D721Med (cell line): ENCODE measurements at places on chromosomes 2 and 18.

GRCh38 chr2:63843791-63844190, 2.1 kb downstream of the UGP2 start:
- DNase-seq = no peak

DNA sequence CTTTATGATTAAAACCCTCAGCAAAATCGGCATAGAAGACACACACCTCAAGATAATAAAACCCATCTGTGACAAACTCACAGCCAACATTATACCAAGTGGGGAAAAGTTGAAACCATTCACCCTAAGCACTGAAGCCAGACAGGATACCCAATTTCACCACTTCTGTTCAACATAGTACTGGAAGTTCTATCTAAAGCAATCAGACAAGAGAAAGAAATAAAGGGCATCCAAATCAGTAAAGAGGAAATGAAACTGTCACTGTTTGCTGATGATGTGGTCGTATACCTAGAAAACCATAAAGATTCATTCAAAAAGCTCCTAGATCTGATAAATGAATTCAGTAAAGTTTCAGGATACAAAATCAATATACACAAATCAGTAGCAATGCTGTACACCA, 16.4 kb upstream of the RPRD1A start:
- DNase-seq = no peak

DNA sequence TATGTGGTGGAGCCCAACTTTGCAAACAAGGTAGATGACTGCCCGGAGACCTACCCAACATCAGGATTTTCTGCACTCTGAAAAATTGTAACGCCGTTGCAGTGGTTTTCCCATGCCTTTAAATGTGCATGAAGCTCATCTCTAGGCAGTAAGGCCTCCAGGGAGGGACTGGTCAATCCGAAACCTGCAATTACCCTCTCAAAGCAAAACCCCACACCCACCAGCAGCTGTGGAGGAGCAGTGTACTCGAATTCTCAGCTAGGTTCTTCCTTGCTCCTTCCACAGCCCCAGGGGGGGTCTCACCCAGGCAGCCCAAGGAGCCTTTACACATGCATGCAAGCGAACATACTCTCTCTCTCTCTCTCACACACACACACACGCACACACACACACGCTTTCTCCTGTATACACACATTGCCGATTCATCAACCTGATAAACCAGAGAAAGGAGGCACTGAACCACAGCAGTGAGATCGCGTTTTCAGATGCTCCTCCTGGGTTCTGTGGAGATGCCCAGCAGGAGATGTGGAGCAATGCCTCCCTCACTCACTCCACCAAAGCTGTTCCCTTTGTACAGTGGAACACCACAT, 109.2 kb downstream of the VIT start:
- no peak for DNase-seq

DNA sequence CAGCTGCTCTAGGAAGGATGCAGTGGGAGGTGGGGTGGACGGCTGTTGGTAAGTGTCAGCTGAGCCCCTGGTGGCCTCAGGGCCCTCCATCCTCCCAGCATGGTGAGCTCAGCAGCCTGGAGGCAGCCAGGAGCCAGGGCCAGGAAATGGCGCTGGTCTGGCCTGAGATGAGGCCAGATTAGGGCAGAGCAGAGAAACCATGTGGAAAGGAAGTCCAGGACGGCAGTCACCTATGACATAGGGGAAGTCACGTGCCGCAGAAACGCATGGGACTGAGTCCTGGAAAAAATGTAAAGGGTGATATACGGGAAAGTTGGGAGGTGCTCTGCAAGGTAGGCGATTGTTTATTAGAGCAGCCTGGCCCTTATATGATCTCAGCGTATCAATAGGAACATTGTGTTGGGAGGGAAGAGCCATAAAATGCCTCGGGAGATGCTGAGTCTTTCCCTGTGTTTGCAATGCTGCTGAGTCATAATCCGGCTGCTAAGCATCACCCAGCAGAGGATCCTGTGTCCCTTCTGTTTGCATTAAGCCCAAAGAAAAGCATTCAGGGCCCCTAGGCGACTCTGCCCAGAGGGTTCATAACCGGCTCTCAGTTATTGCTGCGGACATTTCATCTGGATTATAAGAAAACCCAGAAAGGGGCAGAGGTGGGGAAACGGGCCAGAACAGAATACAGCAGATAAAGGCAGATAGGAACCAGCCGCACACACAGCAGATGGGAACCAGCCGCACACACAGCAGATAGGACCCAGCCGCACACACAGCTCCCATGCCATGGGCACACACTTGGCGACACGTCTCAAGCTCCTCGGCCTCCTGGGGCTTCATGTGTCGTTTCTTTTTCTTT, 30.3 kb upstream of the B3GNT7 start:
- peak; percentile 81 for DNase-seq

GRCh38 chr2:85702172-85702571, 8.0 kb downstream of the GNLY start:
- DNase-seq = no peak

DNA sequence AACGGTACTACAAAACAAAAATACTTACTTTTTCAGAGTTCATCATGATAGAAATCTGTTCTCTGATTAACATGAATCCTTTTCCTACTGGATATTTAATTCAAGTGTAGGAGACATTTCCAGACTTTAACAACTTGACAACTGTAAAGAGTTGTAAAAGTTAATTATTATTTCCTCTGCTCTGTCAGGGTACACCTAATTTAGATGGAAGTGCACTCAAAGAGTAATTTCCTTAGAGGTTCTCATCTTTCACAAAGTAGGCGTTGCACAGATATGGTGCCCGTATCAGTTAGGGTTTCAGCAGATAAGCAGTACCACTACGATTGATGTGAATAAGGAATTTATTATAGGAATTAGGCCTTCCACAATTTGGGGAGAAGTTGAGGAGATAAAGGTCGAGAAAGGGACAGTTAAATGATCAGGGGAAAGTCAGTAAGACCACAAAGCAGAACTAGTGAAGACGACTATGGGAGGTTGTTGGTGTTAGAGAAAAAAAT, 16.2 kb upstream of the PDE11A start:
- no peak for DNase-seq

GRCh38 chr18:39945076-39945475, 2010.0 kb upstream of the PIK3C3 start:
- no peak for DNase-seq

- peak; percentile 37 for DNase-seq
Measured at GRCh38 chr18:47691611-47692010, 238.8 kb downstream of the SMAD2 start.

DNA sequence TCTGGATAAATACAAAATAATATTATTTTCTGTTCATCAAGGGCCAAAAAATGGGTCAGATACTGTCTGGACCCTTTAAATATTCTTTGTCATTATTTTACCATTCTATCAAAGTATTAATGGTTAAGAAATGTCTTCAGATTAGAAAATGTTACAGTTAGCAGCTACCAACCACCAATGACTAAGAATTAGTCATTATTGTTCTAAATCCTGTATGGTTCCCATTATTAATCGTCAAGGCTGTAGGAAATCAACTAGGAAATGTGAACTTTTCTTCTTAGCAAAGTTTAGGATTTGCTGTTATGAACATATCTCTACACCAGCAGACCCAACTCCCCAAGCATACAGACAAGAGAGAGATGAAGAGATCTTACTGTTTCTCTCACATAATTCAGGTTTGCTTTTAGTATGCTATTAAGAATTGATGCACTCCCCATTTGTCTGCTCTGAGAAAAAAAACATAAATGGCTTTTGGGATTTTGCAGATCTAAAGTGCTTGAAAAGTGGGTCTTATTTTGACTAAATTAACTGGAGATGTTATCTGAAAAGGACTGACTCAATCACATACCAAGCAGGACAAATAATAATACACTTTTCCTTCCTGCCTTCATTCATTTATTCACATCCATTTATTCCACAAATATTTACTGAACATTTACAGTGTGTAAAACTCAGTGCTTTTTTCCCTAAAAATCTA, 147.7 kb downstream of the PPP1R1C start:
- no peak for DNase-seq

DNA sequence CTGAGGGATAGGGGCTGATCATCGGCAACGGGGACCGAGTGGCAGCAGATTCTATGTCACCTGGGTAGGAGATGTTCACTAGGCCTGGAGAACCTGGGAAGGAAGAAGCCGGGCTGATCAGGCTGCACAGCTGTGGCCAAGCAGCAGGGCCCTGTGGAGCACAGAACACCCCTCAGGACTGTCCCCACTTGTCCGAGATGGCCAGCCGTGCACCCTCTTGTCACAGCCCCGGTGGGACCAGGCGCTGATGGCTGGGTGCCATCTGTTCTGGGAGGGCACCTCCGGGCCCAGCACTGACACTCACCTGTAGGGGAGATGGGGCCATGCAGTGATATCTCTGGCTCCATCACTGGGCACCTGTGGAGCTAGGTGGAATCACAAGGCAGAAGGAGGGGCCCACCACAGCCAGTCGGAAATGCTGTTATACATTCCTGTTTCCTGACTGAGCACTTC, 217.9 kb upstream of the RAB6C start:
- no peak for DNase-seq

DNA sequence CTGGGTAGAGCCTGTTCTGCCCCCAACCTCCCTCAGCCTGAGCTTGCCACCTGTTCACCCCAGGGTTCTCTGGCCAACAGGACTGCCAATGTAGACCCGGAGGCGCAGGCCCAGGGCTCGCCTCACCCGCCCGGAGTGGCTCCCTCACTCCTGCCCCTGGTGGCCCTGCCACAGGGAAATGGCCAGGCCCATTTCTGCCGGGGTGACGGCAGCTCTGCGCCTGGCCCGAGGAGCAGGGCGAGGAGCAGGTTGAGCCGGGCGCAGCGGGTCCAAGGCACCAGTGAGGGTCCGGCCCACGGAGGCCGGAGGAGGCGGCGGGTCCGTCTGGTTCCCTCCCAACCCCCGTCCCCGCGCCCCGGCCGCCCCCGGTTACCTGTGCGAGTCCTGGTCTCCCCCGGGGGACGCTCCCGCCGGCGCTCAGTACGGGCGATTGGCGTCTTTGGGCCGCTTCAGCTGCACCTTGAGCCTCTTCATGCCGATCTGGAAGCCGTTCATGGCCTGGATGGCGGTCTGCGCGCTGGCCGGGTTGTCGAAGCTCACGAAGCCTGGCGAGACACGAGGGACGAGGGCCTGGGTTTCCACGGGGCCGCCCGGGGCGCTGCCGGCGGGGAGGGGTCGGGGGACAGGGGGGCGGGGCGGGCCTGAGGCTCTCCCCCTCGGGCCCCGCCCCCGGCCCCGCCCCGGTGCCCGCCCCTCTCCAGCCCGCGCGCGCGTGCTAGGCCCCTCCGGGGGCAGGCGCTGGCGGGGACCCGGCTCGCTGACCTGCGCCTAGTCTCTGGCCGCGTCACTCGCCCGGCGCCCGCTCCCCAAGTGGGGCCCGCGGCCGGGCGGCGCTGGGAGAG, 312.0 kb downstream of the CELF4 start:
- DNase-seq = peak; percentile 88

GRCh38 chr2:74658516-74658915, 4.5 kb downstream of the SEMA4F start:
- DNase-seq = no peak

DNA sequence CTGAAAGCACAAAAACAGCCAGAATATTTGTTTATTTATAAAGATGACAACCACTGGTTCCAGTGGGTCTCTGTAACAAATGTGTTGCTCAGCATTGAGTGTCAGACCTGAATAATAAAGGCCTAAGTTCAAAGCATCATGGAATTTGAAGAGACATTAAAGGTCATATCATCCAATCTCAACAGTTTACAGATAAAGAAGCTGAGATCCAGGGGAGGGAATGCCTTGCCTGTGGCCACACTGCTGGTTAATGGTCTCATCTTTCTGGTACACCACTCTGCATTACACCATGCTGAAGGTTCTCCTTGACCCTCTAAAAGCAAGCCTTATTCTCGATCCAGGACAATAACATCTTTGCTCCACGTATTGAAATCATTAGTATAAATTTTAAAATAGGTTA, 446.5 kb upstream of the ACVR2A start:
- no peak for DNase-seq

DNA sequence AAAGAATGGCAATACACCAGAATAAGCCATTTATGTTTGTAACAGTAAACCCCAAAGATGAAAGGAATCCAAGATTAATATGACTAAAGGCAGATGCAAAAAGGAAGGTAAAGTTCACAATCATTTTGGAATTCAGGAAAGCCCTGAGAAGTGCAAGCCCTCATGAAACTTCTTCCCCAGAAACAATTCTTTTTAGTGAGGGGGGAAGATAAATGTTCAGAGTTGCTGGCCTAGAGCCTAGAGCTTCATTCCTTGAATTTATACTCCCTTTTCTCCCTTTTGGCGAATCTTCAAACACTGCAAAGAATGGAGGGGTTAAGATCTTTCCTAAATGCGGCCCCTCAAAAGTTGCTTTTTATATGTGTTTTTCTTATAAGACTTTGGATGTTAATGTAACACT, 368.8 kb downstream of the MEIS1 start:
- DNase-seq = no peak

- no peak for DNase-seq
Measured at GRCh38 chr2:31980674-31981356, 30.0 kb downstream of the MEMO1 start.

DNA sequence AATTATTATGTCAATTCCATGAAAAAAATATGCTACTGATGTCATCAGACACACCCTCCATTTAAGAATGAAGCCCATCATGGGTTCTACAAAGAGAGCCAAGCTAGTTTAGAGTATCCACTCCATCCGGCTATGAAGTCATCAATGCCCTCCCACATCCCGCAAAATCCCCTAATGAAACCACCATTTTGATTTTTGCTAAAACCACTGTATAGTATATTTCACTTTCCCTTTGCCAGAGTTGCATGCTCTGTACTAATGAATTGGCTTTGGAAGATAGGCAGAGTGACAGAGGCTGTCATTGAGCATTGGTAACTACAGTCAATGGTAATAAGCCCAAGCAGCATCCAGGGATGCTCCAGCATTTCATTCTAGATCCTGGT, 118.6 kb downstream of the ANKRD44 start:
- DNase-seq = no peak

DNA sequence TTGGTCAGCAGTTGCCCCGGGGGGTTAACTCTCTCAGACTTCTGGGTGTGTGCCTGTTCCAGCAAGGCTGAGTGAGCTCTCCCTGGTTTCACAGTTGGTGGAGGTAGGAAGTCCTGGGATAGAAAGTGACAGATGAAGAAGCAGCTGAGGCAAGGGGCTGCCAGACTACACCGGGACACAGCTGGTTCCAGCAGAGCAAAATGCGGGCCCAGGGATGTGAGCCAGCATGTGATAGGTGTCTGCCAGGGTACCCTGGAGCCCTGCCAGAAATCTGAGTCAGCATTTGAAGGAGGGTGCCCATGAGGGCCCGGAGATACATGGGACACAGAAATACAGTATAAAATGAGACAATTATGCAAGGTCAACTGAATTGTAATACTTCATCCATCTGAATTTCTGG, 79.3 kb upstream of the LGALSL start:
- no peak for DNase-seq

- DNase-seq = no peak
Measured at GRCh38 chr18:2002604-2003003, 568.7 kb downstream of the METTL4 start.
